Stimulated activated CD8-positive, alpha-beta memory T cell treated with anti-CD3 and anti-CD28 coated beads, Interleukin-12 subunit alpha, Interleukin-12 subunit beta, amount 100 ng/mL, for 4 hours (primary cell): ENCODE measurements at places on chromosomes 6 and 20.

GRCh38 chr6:108294297-108294726, 542 bp upstream of the AFG1L start:
- no peak for DNase-seq

- DNase-seq = no peak
These were observed 18.3 kb downstream of the CPNE5 start for GRCh38 chr6:36820700-36821580.

- DNase-seq = no peak
These were observed 88.4 kb upstream of the PDE10A start for GRCh38 chr6:165751486-165751885.

DNA sequence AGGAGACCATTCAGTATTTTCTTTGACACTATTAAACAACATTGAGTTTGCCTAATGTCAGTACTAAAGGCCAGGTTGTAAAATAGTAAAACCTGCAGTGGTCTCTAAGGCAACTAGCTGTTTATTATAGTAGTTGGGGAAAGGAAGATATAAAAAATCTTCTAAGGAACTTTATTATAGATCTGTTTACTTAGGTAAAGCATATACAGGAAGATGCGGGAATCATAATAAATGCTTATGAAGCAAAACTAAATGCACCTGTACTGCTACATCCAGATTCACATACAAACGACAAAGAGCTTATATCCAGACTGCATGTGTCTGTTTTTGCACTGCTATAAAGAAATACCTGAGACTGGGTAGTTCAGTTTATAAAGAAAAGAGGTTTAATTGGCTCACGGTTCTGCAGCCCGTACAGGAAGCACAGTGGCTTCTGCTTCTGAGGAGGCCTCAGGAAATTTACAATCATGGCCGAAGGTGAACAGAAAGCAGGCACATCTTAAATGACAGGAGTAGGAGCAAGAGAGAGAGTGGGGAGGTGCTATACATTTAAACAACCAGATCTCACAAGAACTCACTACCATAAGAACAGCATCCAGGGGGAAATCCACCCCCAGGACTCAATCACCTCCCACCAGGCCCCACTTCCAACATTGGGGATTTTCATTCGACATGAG, 8.7 kb upstream of the TRIM39 start:
- no peak for DNase-seq

GRCh38 chr6:36357872-36358225, 21.2 kb upstream of the BNIP5 start:
- DNase-seq = no peak

DNA sequence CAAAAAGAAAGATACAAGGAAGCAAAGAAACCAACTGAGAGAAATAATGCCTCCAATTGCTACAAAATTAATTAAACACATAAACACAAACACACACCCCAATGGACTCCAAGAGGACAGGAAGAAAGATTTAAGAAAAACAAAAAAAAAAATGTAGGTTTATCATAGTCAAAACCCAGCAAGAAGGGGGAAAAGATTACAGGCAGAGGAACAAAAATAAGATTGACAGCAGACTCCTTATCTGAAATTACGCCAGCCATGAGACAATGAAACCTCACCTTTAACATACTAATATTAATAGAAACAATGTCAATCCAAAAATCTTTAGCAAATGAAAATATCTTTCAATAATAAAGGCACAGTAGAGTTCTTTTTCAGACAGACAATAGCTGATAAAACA, 155.8 kb downstream of the RNGTT start:
- DNase-seq = no peak

DNA sequence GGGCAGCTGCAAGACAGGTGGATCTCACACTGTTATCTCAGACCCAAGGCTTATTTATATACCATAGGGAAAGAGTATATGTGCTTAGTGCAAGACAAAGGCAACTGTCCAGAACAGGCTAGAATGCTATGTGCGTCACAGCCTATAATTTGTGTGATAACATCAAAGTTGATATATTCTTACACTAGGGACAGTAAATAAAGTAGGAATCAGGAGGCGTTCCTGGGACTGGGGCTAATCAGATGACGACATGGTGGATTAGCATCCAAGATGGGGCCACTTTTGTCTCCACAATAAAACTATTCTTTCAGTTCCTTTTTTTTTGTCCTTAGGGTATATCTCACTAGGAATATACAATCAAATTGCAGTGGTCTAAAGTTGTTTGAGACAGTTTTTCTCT, 54.9 kb upstream of the IER3 start:
- no peak for DNase-seq

- DNase-seq = no peak
These were observed 953.4 kb downstream of the KIF16B start for GRCh38 chr20:15619816-15620215.

GRCh38 chr6:46935687-46936086, 13.9 kb upstream of the ADGRF5 start:
- DNase-seq = no peak

DNA sequence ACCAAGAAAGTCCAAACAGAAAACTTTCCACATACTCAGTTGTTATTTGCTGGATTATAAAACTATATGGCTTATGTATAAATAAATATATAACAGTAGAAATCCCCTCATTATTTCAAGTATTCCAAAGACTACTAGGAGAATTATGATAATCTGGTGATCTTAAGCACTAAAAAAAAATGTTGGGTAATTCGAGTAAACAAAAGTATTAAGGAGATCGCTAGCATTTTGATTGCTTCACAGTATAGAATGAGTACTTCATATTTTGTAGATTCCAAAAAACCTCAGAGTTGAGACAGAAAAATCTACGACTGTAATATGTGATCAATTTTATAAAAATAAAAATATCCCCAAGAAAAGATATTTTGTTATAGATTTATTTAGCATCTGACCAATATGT, 236.4 kb upstream of the TENT5A start:
- DNase-seq = no peak

- DNase-seq = no peak
These were observed 374.3 kb downstream of the CDH26 start for GRCh38 chr20:60332523-60332922.

- no peak for DNase-seq
These were observed 17.1 kb downstream of the DIDO1 start for GRCh38 chr20:62908971-62909791.

GRCh38 chr6:22940581-22941290, 371.4 kb downstream of the HDGFL1 start:
- no peak for DNase-seq

- DNase-seq = no peak
These were observed 34.3 kb downstream of the SNX5 start for GRCh38 chr20:17934141-17934862.

GRCh38 chr6:154754152-154754551, 20.9 kb downstream of the SCAF8 start:
- DNase-seq = no peak

DNA sequence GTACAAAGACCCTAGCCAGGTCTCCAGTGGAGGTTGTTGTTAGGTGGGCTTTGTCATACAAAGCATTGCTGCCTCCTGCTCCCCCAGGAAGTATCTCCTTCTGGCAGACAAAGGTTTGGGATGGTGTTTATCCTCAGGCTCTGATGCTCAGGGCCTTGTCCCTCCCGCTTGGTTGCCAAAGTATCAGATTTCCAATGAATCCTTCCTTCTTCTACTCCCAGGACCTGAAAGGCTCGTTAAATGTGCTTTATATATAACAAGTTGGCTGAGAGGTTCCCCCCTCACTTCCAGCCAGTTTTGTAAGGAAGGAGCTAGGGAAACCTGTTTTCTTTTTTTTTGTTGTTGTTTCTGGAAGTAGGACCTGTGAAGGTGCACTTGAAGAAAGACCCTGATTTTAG, 14.4 kb downstream of the PTK7 start:
- no peak for DNase-seq

DNA sequence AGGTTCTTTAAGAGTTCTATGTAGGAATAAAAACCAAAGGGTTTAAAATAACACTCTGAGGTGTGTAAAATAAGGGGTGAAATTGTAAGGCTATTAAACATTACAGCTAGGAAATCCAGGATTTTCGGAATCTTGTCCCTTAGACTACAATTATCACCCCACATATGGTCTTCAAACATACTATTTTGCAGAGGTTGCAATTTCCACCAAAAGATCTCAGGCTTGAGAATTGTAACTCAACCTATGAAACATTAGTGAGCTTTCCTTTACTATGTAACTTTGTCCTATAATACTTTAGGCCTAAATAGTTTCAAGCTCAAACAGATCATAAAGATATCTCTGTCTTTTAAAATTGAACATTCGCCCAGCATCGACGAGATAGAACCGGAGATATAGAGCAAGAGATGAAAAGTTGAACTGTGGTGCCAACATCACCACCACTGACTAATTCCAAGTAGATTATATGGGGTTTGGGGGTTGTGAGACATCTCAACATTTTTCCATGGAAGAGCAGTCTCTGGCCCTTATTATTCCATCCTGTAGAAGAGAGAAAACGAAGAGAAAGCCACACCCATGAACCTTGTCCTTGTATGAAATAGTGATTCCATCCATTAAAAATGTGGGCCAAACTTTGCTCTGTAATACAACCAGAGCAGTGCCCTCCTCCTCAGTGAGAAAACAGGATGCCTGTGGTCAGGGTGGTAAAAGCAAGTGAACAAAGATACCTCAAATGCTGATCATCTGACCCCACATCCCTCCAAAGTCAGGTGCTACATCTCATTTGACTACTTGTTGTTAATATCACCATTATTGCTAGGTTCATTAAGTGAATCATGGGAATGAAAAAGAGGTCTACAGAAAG, 284.5 kb upstream of the GJE1 start:
- DNase-seq = no peak

DNA sequence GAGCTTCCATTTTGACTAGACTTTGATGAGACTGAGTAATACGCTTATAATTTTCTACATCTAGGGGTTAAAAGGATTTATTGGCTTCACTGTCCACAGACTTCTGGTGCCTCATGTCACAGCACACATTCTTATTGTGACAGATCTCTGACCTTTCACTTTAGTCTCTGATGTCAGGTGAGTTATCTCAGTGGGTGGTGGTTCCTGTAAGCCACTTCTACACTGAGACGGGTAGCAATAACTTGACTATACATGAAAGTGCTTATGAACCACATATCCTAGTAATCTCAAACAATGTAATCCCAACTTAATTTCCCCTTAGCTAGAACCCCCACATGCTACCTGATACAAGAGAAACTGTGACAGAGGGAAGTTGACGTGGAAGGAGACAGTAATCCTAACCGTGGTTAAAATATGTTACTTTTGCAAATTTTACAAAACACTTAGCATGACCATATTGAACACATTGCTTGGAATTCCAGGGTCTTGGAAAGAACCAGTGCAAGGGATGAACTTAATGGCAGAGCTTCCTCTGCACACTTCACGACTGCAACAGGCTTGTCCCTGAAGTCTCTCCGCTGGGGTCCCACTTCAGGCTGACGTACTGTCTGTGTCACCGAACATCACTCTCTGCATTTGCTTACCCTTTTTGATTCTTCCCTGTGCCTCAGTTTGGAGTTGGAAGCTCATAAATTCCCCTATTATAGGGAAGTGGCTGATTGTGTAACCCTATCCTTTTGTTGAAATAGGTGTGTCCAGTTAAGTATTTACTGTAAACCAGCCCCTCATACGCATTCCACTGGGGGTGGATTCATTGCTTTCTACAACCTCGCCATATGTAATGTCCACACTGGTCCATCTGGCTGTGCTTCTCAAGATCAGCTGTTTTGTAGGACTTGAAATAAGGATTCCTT, 6.4 kb upstream of the TRIM40 start:
- no peak for DNase-seq

- no peak for DNase-seq
These were observed 510 bp downstream of the NDRG3 start for GRCh38 chr20:36745234-36745926.

DNA sequence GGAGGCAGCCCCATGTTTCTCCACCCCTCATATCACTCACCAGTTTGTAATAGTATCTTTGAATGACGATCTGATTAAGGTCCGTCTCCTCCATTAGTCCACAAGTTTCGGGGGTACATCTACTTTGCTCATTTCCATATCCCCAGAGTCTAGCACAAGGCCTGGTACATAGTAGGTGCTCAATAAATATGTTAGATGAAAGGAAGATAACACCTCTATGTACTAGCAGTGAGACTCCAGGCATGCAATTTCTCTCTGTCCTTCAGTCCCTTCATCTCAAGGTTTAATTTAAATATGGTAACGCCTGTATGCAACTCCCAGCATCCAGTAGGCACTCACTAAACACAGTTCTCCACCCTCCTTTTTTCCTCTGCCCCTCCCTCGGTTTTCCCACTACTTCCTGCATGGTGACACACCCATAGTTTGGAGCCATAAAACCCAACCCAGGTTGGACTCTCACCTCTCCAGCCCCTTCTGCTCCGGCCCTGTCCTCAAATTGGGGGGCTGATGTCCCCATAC, 461 bp upstream of the HNF4A start:
- DNase-seq = no peak

GRCh38 chr6:90256698-90257485, 39.8 kb downstream of the BACH2 start:
- no peak for DNase-seq

GRCh38 chr20:49914310-49915117, 815 bp downstream of the SPATA2 start:
- DNase-seq = no peak

- DNase-seq = no peak
These were observed 584.4 kb downstream of the PTPRT start for GRCh38 chr20:42604998-42605956.

GRCh38 chr20:48661575-48662455, 166.0 kb downstream of the PREX1 start:
- DNase-seq = no peak

GRCh38 chr20:60950561-60950960, 301.5 kb upstream of the CDH4 start:
- DNase-seq = no peak

DNA sequence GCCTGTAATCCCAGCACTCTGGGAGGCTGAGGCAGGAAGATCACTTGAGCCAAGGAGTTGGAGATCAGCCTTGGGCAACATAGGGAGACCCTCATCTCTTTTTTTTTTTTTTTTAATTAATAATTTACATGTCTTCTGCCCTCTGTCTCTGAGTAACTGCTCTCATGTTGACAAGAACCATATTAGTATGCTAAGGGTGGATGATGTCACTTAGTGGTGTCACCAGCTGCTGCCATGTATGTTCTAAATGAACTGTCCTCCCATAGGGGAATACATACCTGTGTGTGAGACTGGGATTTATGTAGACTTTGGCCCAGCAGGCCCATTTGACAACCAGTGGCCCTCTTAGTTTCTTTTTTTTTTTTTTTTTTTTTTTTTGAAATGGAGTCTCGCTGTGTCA, 65.6 kb downstream of the SCAND1 start:
- DNase-seq = no peak

GRCh38 chr6:88266126-88266525, 100.0 kb upstream of the CNR1 start:
- no peak for DNase-seq

GRCh38 chr6:131431718-131432117, 141.3 kb upstream of the ARG1 start:
- DNase-seq = no peak

DNA sequence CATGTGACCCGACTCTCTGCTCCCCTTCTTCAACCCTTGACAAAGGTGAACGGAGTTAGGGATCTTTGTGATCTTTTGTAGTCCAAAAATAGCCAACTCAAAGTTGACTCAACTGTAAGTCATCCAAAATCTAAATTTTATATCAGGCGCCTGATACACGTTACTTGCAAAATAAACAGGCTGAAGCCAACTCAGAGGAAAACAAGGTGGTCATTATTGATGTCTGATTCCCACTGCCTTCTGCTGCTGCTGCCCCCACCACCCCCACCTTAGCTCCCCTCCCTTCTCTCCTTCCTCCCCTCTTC, 13.2 kb upstream of the RNF8 start:
- DNase-seq = no peak
